Stimulated activated CD4-positive, alpha-beta T cell treated with anti-CD3 and anti-CD28 coated beads, Interleukin-4, amount 100 ng/mL, for 1 hour (primary cell): ENCODE measurements at places on chromosomes 4 and X.

GRCh38 chr4:172995161-172995560 is 173.4 kb upstream of the GALNT7 start:
- no peak for DNase-seq

DNA sequence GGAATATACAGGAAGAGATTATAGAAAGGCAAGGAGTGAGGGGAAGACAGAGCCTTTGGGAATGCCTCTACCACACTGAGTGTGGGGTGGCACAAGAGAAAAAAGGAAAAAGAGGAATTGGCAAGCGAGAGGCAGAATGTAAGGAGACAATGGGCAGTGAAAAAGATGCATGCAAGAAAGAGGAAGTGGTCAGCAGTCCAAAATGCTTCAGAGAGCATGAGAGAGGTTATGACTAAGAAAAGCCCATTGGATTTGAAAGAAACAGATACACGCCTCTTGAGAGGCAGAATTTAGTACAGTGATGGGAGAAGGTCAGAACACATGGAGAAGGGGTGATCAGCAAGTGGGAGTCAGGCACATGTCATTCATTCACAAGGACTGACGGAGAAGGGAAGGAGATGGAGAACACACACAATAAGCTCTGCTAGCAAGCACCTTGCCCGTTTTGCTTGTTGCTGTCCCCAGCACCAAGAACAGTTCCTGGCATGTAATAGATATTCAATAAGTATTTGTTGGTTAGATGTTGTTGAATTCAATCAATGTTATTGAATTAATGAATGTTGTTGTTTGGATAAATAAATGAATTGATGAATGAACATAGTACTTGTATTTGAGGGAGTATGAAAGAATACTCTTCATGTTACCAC is 6.3 kb downstream of the DCHS2 start:
- DNase-seq = no peak

DNA sequence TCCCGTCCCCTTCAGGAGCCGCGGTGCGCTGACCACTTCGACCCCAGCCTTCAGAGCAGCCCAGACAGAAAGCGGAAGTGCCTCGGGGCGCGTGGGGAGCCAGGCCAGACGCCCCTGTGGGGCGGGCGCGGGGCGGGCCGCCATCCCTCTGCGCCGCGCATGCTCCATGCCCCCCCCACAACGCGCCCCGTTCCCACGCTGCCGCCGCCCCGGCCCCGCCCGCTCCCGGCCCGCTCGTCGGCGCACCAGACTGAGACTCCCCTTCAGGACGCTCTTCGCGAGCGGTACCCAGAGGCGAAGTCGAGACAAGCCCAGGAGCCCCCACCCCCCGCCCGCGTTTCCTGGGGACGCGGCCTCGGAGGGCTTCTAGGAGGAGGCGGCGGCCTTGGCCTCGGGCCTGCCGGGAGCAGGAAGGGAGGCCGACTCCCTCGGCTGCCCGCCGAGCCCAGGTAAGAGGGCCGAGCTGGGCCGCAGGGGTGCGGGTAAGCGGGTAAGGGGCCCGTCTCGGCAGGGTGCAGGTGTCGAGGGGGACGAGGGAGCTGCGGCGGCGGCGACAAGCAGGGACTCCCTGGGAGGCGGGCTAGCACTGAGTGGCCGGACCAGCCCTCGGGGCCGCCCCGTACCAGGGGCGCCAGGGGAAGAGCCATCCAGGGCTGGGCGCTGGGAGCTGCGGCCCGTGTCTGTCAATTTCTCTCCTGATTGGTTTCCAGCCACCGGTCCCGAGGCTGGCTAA is at the start of gene ZFP92:
Gene ZFP92, plus strand, starts transcription at position 218 of the 733 bp plus-strand sequence. CDS start 6,851 bp downstream, outside the sequence.
- peak; percentile 42 for DNase-seq

- no peak for DNase-seq
These were observed 930 bp downstream of the NWD2 start for GRCh38 chr4:37245391-37245954.

DNA sequence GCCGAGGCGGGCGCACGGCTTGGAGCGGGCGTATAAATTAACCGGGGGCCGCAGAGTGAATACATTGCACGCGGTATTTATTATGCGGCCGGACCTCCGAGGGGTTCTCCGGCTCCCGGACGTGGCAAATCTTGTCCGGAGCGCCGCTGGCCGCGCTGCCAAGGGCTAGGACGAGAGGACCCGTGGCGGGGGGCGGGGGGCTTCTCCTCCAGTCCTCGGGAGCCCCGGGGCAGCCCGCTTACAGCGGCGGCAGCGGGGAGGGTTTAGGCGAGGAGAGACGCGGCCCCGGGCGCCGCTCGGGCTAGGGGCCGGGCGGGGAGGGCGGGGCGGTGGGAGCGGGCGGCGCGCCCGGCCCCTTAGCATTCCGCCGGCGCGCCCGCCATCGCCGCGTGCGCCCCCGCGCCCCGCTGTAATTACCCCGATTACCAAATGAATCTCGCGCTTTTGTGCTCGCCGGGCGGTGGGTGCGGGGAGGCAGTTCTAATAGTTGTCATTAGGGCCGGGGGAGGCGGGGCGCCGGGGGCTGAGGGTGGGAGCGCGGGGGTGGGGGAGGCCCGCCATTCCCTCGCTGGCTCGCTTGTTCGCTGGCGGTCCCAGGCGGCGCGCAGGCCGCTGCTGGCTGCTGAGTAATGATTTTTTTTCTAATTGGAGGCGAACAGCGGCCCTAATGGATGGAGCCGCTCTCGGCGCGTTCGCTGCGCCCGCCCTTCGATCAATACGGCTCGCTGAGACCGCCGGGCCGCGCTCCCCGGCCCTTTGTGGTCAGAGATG is 276.6 kb downstream of the BCOR start:
- DNase-seq = peak; percentile 59

DNA sequence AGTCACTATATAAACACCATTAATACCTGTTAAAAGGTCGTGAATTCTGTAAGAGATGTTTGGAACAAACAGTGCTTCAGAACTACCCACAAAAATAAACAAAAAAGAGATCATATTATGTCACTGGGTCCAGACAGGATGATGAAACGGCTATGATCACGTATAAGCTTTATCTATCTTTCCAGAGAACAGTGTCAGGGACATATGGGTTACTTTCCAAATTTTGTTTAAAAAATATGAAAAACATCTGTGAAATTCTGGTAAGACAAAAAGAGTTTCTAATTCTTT is 90.0 kb downstream of the SORBS2 start:
- DNase-seq = no peak

DNA sequence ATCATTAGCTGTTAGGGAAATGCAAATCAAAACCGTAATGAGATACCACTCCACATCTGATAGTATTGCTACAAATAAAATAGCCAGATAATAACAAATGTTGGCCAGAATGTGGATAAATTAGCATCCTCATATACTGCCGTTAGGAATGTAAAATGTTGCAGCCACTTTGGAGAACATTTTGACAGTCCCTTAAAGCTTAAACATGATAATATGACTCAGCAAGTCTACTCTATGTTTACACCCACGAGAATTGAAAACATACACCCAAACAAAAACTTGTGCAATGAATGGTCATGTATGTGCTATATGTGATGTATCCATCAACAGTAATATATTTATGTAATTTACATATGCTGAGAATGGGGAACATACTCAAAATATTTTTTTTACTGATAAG is 78.2 kb downstream of the GSTCD start:
- no peak for DNase-seq

DNA sequence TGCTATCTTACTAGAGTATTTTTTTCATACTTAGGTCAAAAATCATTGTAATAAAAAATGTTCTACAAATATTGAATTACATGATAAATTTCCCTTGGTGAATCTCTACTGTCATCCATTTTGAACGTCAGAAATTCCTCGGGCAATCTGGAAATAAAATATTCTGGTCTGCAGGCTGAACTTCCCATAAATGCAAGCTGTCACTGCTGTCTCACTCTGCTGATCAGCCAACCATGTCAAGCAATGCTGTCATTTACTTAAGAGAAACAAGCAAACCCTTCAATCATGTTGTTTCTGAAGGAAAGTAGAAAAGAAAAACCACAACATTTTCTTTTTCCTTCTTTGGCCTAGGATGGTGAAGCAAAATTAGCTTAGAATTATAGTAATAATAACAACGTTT is 514.2 kb upstream of the GALNT7 start:
- no peak for DNase-seq

DNA sequence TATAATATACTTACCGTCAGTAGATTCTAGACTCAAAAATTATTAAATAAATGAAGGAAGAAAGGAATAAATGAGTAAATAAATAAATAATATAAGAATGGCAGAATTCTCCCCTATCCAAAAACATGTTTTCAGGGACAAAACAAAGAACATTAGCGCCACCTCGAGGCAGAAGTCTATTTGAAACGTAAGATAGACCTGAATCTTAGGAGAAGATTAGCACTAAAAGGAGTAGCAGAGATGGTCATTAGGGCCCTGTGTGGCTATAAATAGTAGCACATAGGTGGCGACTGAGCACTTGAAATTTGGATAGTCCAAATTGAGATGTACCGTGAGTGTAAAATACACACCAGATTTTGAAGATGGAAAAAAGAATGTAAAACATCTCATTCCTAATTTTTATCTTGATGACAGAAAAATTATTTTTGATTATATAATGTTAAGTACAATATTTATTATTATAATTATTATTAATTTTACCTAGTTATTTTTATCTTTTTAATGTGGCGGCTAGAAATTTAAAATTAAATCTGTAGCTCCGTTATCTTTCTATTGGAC is 24.3 kb upstream of the SRD5A3 start:
- peak; percentile 43 for DNase-seq

DNA sequence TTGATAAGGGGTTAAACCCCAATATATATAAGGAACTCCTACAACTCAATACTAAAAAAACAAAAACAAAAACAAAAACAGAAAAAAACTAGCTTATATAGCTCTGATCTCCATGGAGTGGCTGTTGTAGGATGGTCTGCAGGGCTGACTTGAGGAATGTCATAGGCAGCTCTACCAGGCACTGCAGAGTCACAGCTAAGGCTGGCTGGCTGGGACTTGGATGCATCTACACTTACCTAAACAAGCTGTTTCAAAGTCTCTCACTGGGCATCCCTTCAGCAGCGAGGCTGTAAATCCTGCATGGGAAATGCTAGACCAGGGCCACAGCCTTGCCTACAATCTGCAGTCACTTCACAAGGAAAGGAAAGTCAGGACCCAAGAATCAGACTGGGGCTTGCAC is 61.3 kb downstream of the HOPX start:
- DNase-seq = no peak

DNA sequence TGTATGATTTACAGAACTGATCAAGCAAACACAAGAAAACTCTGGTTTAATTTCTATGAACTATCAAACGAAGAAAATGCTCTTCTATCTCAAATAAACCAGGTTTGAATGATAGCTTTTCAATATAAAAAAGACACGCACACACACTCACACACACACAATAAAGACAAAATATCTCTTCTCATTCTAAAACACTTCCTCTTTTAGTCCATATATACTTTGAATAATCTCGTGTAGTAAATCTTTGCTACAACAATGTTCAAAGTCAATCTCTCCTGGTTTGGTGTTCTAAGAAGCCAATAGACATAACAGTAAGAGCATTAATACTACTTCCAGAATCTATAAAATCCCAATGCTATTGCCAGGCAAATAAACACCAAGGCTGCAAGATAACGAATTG is 13.3 kb downstream of the CXCL2 start:
- DNase-seq = no peak

- DNase-seq = no peak
These were observed 69.6 kb downstream of the SERTM2 start for GRCh38 chrX:111581086-111581485.

DNA sequence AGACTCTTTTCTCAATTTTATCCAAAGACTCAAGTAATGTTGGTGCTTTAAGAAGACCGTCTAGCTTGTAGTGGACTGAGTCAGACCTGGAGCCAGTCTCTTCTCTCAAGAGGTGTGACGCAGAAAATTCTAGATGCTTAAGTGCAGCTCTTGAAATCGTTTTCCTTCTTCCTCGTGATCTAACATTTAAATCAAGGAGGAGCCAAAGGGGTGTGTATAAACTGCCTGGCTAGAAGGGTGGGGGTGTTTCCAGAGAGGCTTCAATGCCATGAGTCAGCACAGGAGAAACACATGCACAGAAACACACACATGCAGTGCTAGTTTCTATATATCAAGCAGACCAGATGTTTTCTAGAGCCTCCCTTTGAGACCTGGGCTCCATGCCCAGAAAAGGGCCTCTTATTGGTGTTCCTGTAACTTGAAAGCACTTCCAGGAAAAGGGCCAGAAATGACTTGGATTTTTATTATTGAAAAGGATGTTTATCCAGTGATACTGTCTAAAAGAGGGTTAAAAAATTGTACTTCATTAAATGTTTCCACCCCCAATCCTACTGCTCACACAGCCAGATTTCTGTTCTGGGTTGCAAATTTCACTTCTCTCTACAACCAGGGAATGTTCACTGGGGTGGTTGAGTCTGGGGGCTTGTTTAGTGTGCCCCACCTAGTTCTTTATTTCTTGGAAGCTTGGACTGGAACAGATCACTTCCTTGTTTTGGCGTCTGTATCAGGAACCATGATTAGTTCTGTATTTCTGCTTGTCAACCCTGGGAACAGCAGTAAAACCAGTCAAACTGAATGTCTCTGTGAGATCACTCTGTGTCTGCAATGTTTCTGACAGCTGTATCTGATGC is at the start of gene CLIC2:
Gene CLIC2, minus strand, starts transcription at position 129 of the 851 bp plus-strand sequence. CDS start 187 bp downstream, outside the sequence.
- no peak for DNase-seq

DNA sequence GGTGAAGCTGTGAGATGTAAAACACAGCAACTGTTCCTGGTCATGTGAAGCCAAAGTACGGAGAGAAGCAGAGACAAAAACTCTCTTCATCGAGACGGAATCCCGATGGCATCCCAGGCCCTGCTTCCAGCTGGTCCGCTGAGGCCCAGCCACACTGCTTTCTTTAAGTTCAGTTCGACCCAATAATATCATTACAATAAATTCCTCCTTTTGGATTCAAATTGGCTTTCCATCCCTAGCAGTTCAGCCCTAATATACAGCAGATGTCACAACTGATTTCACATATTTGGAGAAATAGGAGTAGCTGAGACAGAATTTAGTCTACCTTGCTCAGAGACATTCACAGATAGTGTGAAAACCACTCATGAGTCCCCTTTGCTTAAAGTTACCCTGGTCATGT is 98.3 kb upstream of the SPRY1 start:
- DNase-seq = no peak

GRCh38 chr4:7708981-7709380 is 230.7 kb downstream of the AFAP1 start:
- no peak for DNase-seq

DNA sequence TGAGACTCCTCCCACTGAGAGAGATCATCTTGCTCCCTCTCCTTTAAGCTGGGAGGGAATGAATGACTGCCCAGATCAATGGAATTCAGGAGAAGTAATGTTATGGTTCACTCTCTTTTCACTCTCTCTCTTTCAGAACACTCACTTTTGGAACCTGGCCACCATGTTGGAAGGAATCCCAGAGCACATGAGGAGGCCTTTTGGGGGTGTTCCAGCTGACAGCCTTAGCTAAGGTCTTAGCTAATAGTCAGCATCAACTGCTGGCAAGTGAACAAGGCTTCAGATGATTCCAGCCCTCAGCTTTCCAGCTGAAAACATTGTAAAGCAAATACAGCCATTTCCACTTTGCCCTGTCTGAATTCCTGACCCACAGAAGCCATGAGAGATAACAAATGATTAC is 124.0 kb upstream of the CLNK start:
- DNase-seq = no peak
